Bone marrow (tissue), 2 donors: ENCODE measurements at places on chromosomes 11 and 22.
A peak's percentile ranks its signal among the peaks of the same experiment; 100 is the strongest.

DNA sequence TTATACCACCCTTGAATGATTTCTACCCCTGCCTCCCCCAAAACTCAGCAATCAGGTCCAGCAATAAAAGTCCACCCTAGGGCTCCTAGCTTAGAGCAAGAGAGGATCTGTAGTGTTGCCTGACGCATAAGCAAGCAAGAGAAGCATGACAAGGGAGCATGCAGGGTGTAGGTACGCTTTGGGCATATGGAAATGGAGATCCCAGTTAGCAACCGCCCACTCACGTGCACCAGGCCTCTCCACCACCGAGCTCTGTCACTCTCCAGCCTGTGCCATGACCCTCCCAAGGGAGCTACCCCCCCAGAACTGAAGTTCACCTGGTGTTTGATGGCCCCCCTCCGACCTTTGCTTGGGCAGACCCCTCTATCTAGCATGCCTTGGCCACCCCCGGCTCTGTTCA lies 39.4 kb downstream of the SERPINH1 start:
- DNase-seq = no peak

DNA sequence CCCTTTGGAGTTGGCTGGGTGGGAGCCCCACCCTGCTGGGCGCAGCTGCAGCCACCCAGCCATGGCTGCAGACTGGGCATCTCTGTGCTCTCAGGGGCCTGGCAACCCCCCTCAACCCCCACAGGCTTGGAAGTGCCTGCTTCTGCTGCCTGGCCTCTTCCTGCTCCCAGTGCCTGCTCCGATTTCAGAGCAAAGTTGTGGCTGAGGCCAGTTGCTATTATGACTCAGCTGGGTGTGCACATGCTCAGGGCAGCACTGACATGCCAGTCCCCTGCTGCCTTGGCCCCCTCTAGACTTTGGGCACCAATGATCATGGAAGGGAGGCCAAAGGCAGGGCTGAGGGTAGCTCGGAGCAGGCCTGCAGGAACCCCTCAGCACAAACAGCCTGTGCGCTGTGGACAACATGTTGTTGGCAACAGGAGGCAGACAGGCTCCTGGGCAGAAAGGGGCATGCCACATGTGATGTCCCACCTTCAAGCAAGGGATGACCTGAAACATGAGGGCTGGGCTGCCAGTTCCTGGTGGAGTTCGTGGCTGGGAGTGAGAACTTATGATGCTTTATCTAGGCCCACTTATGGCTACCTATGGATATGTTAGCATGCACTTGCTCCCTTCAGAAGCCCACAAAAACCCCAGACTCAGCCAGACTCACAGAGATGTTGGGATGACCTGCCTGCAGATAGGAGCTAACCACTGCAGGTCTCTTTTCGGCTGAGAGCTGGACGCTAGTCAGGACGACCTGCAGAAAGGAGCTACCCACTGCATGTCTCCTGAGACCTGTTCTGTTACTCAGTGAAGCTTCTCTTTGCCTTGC lies 96.4 kb upstream of the AMOTL1 start:
- no peak for DNase-seq

GRCh38 chr11:78654071-78654470 lies 79.4 kb upstream of the NARS2 start:
- DNase-seq = no peak

DNA sequence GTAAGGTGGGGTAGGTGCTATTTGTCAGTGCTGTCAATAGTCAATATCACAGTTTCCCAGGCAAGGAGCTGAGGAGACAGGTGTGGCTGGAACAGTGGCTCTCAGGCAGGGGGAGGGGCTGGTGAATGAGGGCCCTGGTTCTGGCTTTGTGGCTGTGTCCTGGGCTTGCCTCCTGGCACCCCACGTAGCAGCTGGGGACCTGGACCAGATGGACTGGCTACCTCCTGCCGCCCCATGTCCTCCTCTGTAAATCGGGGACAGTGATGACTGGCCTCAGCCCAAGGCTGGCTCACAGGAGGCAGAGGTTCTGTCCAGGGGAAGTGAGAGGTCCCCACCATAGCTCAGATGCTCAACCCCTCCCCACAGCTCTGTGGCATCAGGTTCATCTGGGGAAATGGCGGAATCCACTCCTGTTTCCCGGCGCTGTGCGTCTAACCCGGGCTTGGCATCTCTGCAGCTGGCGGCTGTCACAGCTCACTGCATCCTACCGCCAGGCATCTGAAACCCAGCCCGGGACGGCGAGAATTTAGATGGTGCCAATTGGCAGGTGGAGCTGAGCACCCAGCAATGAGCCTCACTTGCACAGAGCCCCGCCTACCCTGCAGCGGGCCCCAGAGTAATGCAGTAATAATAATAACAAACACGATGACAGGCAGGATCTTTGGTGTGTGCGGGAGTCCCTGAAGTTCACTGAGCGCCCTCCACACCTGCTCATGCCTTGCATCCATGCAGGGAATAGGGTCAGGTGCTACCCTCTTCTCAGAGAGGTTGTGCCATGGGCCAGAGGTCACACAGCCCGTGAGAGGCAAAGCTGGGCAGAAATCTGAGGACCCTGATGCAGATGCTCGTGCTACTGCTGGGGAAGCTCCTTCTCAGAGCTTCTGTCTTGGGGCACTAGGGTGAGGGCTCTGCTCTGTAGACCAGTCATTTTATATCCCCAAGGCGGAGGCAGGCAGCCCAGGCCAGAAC lies 27.8 kb upstream of the SHISAL1 start:
- no peak for DNase-seq

- peak; percentile 53 for DNase-seq
These were observed at the start of gene TM7SF2 for GRCh38 chr11:65111744-65112545. TM7SF2 (plus strand) TSS chr11:65111872; CDS start chr11:65112016, 144 bp downstream.

GRCh38 chr22:17476838-17477237 lies 86.5 kb upstream of the SLC25A18 start:
- no peak for DNase-seq

DNA sequence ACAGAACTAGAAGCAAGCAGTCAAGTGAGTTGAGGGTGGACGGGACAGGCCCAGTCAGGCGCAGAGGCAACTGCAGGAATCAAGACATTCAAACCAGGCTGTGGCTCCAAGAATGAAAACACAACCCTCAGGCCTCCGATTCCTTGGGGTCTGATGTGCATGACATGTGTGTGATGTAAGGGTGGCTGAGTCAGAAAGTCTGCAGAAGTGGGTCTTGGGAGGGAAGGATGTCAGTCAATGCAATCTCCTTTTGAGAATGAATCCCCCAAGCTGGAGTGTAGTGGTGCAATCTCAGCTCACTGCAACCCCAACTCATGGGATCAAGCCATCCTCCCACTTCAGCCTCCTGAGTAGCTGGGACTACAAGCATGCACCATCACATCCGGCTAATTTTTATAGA lies 15.9 kb upstream of the PDE2A start:
- no peak for DNase-seq

- DNase-seq = no peak
These were observed 52.3 kb downstream of the SHISAL1 start for GRCh38 chr22:44260216-44261035.

DNA sequence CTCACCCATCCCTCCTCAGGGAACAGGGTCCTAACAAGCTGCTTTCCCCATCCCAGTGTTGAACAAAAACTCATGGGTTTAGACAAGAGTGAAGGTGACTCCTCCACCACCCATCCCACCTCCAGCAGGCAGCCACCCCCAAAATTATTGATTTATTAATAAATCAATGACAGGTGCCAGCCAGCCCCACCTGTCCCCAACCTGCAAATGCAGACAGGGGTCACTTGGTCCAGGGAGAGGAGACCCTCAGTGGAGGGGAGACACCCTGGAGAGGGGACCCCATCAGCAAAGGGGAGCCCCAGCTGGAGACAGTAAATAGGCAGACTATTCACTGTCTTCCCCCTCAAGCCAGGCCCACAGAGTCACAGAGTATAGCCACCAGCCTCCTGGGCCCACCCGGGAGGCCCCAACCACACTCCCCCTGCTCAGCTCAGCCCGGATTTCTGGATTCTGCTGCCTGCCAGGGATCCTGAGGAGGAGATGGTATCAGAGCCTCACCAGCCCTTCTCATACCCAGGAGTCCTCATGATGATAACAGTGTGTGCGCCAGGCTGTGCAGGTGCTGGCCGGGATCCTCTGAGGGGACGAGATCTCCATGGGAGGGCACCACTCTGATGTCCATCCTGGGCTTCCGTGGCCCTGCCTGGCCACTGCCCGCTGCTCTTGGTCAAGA lies 8.8 kb upstream of the CD81 start:
- no peak for DNase-seq

DNA sequence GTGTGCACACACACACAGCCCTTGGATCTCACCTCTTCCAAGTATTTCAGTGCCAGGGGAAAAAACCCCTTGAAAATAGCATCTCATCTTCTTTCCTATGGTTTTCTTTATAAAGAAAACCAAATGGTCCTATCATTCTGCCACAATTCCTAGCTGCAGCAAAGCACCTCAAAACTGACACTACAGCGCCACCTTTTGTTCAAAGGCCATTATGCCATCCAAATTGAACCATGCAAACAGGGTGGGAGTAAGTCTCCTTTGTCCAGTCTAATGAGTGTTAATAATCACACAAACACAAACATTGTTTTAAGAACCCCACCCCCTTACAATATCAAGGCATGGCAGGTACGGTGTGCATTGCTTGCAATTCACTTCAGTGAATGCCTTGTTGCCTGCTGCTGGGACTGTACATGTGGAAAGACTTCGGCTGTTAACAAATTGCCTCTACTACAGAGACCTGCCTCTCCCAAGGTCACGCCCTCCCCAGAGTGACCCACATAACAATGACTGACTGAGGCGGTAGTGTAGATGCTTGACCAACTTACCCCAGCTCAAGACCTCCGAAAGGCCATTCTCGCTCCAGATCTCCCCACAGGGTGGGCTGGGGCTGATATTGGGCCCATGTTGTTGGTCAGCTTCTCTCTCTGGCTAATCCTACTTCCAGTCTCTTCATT lies 31.7 kb downstream of the FAM181B start:
- DNase-seq = no peak

GRCh38 chr11:118621784-118622375 lies 14.5 kb downstream of the PHLDB1 start:
- no peak for DNase-seq

DNA sequence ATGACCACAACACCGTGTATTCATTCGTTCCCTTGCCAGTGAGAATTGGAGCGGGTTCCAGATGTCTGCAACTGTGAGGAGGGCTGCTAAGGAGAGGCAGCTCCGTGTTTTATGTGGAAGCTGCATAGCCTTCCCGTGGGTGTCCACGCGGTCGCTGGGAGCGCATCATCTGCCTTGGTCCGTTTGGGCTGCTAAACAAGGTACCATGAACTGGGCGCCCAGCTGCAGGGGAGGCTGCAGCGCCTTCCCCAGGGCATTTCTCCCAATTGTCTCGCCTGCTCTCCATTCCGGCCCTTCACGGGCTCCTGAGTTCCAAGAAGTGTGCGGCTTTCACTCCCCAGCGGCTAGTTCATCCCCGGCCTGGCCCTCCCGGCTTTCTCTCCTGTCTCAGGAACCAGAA lies 1446.4 kb downstream of the TBC1D22A start:
- DNase-seq = no peak

DNA sequence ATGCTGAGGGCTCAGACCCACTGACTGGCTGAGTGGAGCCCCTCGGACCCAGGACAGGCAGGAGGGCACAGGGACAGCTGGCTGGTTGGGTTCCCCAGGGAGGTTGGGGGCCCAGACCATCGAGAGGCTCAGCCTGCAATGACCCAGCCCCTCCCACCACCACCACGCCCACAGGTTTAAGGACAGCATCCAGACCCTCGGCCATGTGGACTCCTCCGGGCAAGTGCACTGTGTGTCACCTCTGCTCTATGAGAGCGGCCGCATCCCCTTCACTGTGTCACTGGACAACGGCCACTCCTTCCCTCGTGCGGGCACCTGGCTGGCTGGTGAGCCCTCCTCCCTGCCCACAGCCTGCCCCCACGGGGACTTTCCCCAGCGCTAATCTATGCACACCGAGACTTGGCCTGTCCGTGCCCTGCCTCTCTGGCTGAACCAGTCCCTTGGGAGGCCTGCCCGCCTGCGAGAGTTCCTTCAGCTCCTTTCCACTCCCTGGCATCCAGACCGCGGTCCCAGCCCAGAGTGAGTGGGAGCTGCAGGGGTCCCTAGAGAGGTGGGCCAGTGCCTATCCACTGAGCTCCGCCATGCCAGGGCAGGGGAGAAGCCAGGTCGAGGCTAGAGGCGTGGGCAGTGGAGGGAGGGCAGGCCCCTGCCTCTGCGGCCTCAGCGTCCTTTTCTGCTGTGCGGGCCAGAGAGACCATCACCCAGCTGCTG lies 2.2 kb downstream of the SUSD2 start:
- DNase-seq = no peak

DNA sequence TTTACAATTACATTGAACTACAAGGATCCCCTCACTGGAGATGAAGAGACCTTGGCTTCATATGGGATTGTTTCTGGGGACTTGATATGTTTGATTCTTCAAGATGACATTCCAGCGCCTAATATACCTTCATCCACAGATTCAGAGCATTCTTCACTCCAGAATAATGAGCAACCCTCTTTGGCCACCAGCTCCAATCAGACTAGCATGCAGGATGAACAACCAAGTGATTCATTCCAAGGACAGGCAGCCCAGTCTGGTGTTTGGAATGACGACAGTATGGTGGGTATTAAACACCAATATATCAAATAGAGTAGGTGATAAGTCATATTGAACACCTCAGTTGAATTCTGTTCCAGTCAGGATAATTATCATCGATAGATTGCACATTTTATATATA lies 4.4 kb downstream of the FBXO7 start:
- DNase-seq = no peak

GRCh38 chr22:40410731-40411505 lies 40.5 kb downstream of the SGSM3 start:
- no peak for DNase-seq

GRCh38 chr22:37239336-37240239 lies 4.5 kb downstream of the RAC2 start:
- no peak for DNase-seq

GRCh38 chr11:33033493-33033892 lies 5.9 kb upstream of the TCP11L1 start:
- no peak for DNase-seq

- DNase-seq = no peak
These were observed 126.0 kb downstream of the CTTN start for GRCh38 chr11:70524096-70524922.

GRCh38 chr22:30947173-30947815 lies 21.3 kb downstream of the MORC2 start:
- DNase-seq = no peak

DNA sequence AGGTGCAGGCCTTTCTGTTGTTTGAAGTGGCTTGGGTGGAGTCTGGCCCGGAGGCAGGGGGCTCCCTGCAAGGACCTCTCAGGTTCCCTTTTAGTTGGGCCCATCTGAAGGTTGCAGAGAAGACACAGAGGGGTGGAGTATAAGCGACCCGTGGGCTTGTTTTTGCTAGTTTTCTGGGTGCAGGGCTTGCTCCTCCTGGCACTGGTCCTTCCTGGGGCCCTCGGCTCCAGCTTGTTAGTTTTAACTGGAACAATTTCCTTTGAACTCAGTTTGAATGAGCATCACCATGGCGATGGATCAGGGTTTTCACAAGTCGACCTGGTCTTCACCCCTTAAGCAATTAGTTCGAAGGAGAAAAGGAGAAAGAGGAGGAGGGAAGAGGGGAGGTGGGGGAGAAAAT lies 28.5 kb upstream of the OAF start:
- no peak for DNase-seq

GRCh38 chr11:65625628-65626342 lies 10.2 kb downstream of the PCNX3 start:
- DNase-seq = peak; percentile 51
